ENCODE measurements at places on chromosomes 5 and 9.

DNA sequence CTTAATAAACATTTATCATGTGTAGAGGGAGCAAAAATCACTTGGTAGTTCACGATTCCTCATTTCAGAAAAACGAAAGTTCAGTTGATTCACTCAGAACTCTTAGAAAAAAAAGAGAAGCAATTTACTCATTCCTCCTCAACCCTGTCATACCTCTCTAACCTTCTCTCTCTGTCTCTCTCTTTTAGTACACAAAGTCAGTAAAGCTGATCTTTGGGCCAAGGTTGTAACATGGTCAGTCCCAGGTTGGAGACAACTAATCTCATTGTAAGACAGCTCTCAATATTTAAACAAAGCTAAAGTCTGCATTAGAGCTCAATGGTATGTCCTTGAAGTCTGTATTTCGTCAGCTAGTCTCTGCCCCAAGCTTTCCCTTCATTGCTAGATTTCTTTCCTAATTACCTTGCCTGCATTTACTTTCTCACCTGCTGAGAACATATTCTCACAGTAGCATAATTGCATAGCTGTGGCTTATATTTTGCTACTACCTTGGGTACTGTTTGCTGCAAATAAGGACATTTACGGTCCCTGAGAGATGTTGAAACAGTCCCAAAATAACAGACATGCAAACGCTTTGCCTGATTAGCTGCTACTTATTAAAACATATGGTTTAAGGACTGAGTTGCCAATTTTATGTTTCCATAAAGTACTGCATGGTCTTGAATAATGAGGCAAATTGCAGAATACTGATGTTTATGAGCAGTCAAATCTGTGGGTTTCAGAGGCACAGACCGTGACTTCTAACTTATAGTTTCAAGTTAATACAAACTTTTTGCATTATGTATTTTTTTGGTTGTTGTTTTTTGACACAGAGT, 138.3 kb downstream of the GPBP1 start:
- no peak for DNase-seq

- no peak for DNase-seq
These were observed 96.5 kb downstream of the SMIM23 start for GRCh38 chr5:171882118-171882517.

- DNase-seq: no peak
These were observed 31.8 kb upstream of the C7 start for GRCh38 chr5:40877371-40877988.

DNA sequence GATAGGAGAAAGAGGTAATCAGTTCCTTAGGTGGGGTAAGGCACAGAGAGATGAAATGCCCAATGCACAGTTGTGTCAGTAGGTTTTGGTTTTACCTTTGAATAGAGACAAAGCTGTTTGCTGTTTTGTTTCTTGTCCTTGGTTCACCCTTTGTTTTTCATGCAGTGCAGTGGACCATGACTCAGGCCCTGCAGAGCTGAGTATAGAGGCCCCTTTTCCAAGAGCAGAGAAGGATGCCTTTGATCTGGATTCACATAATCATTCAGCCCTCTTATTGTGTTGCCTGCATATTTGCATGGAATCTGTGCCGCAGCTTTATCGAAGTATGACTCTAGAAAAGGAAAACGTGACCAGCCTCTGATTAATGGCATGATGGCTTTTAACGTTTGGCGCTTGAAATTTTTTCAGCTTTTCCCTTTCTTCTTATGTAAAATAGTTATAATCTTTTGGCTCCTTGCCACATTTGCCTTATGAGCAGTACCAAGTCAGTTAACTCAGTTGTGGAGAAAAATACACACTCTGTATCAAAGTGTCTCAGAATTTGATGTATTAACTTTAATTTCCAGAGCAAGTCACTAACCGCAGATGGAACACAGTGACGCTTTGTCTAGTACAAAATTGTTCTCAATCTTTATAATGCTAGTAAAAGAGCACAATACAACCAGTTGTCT, 197.6 kb downstream of the KDM4C start:
- DNase-seq: no peak

- DNase-seq: no peak
These were observed 532.8 kb downstream of the PTPRD start for GRCh38 chr9:10080012-10080411.

GRCh38 chr5:79582186-79582585, 30.1 kb upstream of the TENT2 start:
- DNase-seq: no peak

DNA sequence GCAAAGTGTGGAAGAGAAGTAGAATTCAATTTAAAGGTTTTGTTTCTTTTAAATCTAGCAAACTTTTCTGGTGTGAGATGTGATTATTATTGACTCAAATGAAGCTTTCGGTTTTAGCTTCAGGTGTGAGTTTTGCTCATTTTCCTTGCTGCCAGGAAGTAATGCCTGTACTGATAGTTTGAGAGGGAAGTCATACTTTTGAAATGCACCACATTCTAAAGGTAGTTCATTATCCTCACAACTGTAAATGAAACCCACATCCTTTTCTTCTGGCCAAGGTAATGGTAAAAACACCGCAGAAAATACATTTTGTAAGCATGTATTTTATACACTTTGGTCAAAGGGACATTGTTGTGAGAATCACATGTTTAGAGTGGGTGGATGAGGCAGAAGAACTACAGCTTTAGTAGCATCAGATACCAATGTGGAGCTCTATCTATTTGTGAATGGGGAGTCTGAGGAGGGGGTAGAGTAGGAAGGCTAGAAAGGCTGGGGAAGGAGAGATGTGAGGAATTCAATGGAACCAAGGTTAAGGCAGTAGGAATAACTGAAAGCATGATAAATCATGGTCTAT, 167.0 kb upstream of the CDKN2B start:
- no peak for DNase-seq

DNA sequence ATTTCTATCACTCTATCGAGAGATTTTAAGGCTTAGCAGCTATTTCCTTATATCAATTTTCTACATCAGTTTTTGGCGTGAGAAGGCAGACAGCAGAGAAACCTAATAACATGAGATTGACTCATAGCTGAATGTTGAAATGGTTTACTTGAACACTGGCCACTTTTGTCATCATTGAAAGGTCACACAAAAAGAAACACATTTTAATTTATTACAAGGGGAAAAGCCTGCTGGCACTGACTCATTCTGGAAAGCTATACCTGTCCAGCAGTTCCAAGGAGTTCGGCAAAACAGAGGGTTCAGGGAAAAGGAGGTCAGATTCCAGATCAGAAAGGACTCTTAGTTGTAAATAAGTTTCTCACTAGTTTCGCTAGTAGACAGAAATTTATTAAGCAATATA, 566.4 kb downstream of the DNAH5 start:
- no peak for DNase-seq

GRCh38 chr5:158499075-158499891, 600.4 kb downstream of the EBF1 start:
- DNase-seq: no peak
